ENCODE measurements at places on chromosomes 11 and 22.

- DNase-seq = peak; percentile 78
These were observed 104.2 kb downstream of the MICAL3 start for GRCh38 chr22:17920145-17920605.

- no peak for DNase-seq
These were observed 45.7 kb downstream of the TRIOBP start for GRCh38 chr22:37742376-37743171.

GRCh38 chr11:61602775-61603569 is 22.1 kb upstream of the SYT7 start:
- DNase-seq = peak; percentile 64

DNA sequence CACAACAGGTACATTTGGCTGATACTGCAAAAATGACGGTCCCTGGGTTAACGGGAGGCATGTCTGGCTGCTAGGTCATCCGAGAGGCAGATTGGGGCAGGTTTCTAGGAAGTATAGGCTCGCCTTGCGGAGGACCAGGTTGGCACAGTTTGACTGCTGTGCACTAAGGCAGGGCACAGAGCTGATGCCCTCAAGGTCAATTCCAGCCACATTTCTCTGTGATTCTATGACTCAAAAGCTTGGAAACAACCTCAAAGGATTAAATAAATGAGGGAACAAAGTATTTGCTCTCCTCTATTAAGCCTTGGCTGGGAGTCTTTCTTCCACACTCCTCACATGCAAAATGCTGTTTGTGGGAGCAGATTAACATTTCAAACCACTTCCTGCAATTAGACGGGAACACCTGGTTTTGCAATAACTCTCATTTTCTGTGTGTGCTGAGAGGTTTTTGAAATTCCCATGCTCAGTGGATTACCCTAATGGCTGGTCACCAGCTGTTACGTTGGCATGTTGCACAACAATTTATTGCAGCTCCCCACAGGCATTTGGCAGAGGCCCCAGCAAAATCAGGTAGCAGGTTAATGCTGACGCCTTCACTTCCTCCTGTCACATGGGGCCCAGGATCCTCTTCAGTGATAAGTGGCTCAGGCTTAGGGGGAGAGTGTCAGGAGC is 61.0 kb upstream of the PLET1 start:
- DNase-seq = peak; percentile 85

DNA sequence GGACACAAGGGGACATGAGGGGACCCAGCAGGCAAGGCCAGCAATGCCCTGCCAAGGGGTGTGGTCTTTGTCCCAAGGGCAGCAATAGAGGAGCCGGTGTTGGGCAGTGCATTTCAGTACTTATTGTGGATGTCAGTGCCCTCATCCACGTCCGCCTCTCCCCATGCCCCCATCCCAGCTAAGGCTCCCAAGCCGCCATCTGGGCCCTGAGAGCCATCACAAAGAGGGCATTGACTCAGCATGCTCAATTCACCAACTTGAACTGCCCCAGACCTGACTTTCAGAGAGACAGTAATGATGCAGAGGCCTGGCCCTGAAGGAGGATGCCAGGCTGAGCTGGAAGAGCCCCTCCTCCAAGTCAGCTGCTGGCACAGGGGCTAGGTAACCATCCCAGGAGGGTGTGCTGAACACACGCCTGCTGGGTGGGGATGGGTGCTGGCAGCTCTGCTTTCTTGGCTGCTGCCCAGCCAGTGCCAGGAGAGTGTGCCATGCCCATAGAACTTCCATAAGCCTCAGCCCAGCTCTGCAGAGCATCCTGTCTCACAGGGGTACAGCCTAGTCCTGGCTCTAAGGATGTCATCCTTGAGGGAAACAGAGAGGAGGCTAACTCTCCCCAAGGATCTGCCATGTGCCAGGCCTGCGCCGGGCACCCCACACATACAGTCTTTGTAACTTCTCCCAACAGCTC is 46.5 kb downstream of the PDE2A start:
- peak; percentile 54 for DNase-seq

DNA sequence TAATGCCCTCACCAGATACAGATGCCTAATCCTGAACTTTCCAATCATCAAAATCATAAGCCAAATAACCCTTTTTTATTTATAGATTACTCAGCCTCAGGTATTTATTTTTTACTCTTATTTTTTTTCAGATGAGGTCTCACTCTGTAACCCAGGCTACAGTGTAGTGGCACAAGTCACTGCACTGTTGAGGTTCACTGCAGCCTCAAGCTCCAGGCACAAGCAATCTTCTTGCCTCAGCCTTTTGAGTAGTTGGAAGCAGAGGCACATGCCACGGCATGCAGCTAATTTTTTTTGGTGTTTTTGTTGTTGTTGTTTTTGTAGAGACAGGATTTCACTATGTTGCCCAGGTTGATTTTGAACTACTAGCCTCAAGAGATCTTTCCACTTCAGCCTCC is 49.5 kb downstream of the TTC28 start:
- no peak for DNase-seq

DNA sequence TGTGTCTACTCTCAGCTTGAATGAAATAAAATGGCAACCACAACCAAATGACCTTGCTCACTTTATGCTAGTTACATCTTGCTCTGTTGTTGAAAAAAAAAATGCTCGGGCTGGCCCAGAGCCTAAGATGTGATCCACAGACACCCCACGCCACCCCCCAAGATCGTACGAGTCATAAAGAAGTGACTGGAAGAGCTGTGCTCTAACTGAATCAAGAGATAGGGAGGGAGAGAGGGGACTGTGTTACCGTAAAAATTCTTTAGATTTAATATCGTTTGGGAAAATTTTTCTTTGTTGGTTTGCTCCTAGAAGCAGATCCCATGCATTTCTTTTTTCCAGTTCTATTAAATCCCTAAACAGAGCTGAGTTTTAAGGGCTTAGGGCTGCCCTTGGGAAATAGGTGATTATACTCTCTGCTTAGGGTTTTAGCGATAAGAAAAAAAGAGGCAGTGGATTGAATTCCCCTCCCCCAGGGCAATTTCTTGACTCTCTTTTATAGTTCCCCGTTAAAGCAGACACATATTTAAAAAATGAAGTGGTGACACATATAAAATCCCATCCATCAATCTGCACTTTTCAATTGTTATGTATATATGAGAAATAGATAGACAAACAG is 14.5 kb downstream of the MAML2 start:
- DNase-seq = no peak

DNA sequence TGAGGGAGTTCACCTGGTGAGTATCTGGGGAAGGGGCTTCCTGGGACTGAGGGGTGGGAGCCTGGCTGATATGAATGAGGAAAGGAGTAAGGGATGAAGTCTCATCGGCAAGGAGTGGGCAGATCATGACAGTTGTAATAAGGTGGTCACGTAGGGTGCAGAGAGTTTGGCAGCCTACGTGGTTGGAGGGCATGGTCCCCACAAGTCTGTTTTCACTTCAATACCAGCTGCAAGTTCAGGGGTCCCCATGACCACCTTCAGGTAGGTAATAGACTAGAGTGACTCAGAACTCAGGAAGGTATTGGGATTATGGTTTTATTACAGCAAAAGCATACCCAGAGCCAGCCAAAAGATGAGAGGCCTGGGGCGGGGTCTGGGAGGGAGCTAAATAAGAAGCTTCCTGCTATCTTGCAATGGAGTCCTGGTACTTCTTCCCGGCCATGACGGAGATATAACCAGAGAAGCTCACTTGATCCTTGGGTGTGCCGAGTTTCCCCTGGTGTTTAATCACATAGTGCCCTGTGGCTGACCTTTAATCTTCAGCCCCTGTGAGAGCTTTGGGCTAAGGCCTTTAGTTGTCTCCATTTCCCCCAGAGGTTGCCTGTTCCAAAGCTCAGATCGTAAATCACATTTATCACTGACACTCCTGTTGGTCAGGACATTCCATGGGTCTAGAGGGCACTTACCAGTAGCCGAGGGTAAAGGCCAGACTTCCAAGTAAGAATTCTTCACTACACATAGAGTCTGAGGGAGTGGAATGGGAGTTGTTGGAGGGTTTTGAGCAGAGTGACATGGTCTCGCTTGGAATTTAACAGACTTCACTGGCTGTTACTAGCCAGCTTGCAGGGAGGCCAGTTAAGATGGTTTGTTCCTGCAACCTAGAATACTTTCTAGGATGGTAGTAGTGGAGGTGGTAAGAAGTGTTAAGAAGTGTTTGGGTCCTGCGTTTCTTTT is 9.1 kb downstream of the SLC3A2 start:
- DNase-seq = peak; percentile 58

Measured in left colon (tissue), 2 donors.